HAP-1 (cell line): ENCODE measurements at places on chromosomes 6 and 20.

GRCh38 chr6:144395014-144395413 lies 109.9 kb downstream of the UTRN start:
- DNase-seq = no peak

DNA sequence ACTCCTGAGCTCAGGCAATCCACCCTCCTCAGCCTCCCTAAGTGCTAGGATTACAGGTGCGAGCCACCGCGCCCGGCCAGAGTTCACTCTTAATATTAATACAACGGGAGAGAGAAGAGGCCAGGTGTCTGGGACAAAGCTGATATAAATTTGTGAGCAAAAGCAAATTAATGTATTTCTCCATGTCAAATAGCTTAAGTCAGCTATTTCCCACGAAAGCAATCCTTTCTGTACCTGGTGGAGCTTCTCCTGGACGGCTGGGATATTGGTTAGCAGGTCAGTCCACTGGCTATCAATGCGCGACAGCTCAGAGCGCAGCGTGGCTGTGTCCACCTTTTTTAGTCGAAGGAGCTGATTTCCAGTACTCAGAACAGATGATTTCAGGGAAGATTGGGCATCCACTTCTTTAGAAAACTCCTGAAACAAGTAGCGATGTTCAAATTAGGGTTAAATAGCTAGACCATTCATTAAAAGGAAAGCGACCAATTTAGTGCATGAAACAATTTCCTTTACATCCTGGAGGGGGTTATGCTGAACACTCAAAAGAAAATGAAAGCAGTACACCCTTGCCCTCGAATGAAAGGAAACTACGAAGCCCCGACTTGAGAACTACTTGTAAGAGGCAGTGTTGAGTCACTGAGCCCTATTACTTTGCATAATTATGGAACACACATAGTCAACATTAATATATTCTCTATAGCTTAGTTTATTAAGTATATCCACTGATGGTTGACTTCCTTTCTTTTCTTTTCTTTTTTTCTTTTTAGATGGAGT lies 403.4 kb downstream of the SYNE1 start:
- no peak for DNase-seq

GRCh38 chr20:2006452-2007361 lies 12.8 kb upstream of the PDYN start:
- peak; percentile 60 for DNase-seq

DNA sequence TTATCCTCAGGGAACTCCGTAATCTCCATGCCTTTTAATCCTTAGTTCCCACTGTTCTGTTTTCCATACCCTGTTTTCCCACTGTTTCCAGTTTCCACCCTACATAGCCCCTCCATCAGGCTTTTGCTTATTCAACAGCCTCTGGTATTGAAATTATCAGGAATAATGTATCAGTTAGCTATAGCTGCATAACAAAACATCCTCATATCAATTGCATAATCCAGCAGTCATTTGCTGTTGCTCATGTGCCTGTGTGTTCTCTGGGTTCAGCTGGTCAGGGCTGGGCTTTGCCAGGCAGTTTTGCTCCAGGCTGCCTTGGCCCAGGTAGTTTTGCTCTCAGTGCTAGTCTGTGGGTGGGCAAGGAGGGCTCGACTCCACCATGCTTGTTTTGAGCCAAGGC lies 94.3 kb upstream of the FOXA2 start:
- DNase-seq = no peak

DNA sequence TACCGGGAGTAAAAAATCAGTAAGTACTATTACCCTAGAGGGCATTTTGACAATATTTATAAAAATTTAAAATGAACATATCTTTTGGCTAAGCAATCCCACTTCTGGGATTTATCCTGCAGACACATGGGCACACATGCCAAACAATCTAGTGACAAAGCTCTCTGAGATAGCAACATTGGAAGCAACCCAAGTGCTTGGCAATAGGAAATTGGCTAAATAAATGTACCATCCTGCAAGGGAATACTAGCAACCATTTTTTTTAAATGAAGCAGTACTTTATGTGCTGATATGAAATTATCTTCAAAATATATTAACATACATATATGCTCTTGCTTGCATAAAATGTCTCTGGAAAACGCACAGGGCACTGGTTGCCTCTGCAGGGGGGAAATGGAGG lies 133.8 kb downstream of the SNX5 start:
- DNase-seq = no peak

GRCh38 chr6:42428326-42429041 lies 23.2 kb downstream of the TRERF1 start:
- peak; percentile 74 for DNase-seq

- no peak for DNase-seq
These were observed 33.2 kb downstream of the ADGRF5 start for GRCh38 chr6:46888578-46888977.

- no peak for DNase-seq
These were observed 17.3 kb downstream of the NCOA7 start for GRCh38 chr6:125808060-125808459.

- DNase-seq = no peak
These were observed 32.7 kb upstream of the MANEA start for GRCh38 chr6:95544517-95545225.

DNA sequence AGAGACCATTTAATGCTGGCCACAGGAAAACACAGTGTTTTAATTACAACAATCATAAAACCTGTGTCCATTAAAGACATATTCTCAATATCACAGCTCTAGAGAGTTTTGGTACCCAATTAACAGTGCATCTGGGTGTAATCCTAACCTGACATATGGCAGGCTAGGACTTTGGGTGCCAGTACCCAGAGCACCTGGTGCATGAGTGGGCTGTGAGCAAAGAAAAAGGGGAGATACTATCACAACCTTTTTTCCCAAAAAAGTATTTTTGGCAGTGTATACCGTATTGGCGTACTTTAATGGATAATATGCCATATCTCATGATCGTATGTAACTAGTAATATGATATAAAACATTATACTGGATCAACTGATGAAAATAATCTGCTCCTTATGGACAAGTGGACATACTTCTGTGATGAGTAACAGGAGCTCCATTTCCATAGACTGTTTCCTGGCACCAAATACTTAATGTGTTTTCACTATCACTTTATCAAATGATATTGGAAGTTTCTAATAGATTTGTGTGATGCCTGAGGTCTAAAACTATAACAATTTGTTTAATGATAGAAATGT lies 91.7 kb downstream of the COL19A1 start:
- DNase-seq = no peak

DNA sequence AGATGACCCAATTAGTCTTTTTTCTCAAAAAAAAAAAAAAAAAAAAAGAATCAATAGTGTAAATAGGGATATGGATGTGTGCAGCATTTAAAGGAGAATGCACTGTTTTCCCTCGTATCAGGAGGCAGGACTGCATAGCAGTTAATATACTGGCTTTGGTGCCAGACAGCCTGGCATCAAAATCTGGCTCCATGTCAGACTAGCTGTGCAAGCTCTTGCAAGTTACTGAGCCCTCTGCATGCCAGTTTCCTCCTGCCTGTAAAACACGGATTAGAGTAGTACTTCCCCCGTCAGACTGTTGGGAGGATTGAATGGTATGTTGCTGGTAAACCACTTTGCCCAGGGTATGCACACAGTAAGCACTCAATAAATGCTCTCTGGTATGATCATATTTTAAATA lies 594.2 kb upstream of the CHD6 start:
- no peak for DNase-seq

DNA sequence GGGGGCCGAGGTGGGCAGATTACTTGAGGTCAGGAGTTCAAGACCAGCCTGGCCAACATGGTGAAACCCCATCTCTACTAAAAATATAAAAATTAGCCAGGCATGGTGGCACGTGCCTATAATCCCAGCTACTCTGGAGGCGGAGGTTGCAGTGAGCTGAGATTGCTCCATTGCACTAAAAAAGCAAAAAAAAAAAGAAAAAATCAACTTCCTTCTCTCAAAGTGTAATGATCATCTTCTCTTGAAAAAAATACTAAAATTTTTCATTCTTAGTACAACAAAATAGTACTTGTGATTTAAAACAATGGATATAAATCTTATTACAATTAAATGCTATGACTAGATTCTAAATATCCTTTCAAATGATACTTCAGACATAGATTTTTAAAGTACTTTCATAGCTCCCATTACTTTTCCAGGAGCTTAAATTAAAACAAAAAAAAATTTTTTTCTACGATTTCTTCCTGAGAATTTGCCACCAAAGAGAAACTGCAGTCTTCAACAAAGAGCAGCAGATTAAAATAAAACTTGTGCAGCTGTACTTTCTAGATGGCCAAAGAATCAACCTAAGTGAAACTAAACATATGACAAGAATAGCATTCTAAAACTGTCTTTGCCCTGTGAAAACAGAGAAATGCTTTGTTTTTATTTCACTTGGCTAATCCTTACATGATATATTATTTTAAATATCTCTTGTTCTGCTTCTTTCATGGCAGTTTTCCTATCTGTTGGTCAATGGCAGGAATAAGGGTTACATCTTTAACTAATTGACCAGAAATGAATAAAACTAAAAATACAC lies 75.2 kb downstream of the MAP3K5 start:
- DNase-seq = no peak

GRCh38 chr6:133339543-133340384 lies 98.6 kb downstream of the EYA4 start:
- no peak for DNase-seq

- no peak for DNase-seq
These were observed 13.5 kb downstream of the CNKSR3 start for GRCh38 chr6:154496793-154497517.

GRCh38 chr20:10131732-10132345 lies 86.8 kb upstream of the SNAP25 start:
- no peak for DNase-seq

DNA sequence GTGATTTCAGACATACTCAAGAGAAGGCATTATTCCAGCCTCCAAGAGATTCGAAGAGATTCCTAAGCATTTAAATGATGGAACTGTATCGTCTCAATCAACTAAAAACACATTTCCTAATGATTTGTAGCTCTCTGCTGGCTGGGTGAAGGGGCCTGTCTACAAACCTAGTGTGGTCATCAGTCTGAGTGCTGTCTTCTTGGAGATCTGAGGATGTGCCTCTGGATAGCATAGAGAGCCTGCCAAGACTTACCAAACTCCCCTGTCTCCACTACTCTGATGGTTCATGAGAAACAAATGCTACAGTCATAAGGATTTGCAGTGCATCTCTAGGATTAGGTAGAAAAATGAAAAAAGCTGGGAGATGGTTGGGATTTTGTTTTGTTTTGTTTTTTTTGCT lies 176.9 kb upstream of the CITED2 start:
- no peak for DNase-seq

- DNase-seq = no peak
These were observed 8.9 kb upstream of the CHD6 start for GRCh38 chr20:41627001-41627495.

- no peak for DNase-seq
These were observed 30.6 kb downstream of the TSHZ2 start for GRCh38 chr20:53002786-53003185.

DNA sequence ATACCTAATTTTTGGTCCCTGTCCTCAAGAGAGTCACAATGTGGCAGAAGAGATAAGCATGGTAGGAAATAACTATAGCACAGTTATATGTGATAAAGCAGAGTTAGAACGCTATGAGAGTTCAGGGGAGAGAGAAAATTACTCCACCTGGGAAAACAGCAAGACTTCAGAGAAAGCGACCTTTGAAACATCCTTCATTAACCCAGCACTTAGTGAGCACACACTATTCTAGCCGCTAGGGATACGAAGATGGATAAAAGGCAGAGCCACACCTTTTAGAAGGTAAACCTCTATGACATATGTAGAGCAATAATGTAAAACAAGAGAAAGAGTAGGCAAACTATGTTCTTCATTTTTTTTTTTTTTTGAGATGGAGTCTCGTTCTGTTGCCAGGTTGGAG lies 264.3 kb downstream of the PTPRK start:
- DNase-seq = no peak

DNA sequence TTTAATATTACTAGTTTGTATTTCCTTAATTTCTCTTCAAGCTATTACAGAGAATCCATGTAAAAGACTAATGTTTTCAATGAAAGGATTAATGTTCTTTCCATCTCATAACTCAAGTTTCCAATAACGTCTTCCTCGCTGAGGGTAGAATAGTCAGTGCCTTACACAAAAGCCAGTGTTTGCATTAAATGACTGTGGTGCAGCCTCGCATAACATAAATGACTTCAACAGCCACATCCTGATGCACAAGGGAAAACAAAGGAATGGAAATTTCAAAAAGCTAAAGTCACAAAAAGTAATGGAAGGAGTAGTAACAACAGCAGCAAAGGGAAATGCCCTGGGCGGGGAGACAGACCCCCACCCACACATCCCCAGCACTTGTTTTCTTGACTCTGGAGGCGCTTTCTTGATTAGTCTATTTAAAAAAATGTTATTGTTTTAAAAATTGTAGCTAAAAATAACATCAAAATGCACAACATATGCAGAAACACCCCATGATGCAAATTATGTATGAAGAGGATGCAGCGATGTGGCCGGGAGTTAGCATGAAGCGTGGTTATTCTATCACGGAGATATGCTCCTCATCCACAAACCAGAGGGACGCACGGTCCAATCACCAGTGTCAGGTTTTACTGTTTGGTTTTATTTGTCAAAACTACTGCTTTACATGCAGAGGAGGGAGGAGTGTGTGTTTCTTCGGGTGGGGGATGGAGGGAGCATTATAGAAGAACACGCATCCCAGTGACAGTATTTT lies 228.6 kb downstream of the GMPR start:
- no peak for DNase-seq

- no peak for DNase-seq
These were observed 2.5 kb upstream of the TNFRSF6B start for GRCh38 chr20:63693733-63694583.

DNA sequence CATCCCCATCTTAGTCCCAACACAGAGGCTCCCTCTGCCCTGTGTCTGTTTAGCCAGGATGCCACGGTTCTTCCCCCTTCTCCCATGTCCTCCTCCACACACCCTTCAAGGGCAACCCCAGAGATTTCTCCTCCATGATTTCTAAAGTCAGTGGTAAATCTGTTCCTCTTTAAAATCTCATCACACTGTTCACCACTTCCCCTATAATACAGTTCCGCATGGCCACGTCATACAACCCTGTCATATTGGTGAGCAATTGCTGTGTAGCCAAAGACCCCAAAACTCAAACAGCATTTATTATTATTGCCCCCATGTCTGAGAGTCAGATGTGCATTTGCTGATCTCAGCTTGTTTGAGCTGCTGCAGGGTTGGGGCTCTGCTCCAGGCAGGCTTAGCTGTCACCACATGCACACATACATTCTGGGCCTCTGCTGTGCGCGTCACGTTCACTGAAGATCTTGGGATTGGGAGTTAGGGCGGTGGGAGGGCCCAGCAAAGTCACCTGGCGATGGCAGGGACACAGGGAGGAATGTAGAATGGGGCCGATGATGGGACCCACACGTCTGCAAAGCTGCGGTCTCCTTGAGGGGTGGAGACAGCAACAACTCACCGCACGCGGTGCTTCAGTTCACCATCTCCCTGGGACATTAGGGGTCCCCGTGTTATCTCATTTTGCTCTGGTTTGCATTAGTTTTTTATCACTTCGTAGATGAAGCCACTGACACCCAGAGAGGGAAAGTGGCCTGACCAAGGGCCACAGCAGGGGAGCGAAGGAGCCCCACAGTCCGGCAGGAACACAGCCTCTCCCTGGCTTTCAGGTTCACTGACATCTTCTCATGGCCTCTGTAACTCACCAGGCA lies 36.9 kb upstream of the CD93 start:
- DNase-seq = no peak
